PC-3 (cell line): ENCODE measurements at places on chromosomes 3 and 15. TPM values are rescaled to one million over a fixed set of nuclear protein-coding genes. Genes with fewer than 3 reads are reported as not detected.

RRP9 gene
- 95.0 and 112 TPM in 2 replicates for total RNA-seq

DNAH1 gene
- 2.2 and 3.3 TPM in 2 replicates for total RNA-seq

EPHA3 gene
- 0.33 TPM in 1 of 2 replicates, not detected in the other for total RNA-seq

HACD3 gene
- 53.0 and 64.9 TPM in 2 replicates for total RNA-seq

CPN2 gene
- 0.07 TPM in 1 of 2 replicates, not detected in the other for total RNA-seq

ROPN1 gene
- total RNA-seq = not detected in 2 replicates

SGO1 gene
- total RNA-seq = 12.6 and 13.6 TPM in 2 replicates

RABL3 gene
- total RNA-seq = 21.3 and 24.3 TPM in 2 replicates

KLHL40 gene
- not detected in 2 replicates for total RNA-seq

CCNL1 gene
- 172 and 231 TPM in 2 replicates for total RNA-seq

XXYLT1 gene
- 25.5 and 27.8 TPM in 2 replicates for total RNA-seq

UNC13C gene
- total RNA-seq = not detected in 2 replicates
